ENCODE measurements at places on chromosomes 6 and 20. TPM values are rescaled to one million over a fixed set of nuclear protein-coding genes. Genes with fewer than 3 reads are reported as not detected.

DNA sequence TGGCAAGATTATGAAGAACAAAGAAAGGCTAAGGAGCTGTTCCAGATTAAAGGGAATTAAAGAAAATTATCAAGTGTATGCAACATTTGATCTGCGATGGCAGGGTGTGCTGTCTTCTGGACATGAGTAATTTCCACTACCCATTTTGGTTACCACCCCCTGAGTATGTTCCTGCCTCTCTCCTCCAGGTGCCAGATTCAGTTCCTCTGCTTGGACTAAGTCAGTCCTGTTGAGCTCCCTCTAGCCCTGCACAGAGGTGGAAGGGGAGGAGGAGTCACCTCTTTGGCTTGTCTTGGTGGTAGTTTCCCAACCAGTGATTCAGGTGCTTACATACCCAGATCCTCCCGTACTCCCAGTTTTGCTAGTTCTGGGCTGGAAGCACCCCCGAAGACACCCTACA, 22.2 kb upstream of the SNRPB2 start:
- H3K4me3 ChIP-seq: no peak overlapping the region
- no peaks in the 10 kb centered on the region for H3K36me3 ChIP-seq
- H3K27ac ChIP-seq: no peak overlapping the region
- H3K4me1 ChIP-seq: no peaks in the 10 kb centered on the region
- H3K27me3 ChIP-seq: peaks cover 11% of the 10 kb centered on the region

Gene AIF1
- 0.64 TPM for total RNA-seq

DNA sequence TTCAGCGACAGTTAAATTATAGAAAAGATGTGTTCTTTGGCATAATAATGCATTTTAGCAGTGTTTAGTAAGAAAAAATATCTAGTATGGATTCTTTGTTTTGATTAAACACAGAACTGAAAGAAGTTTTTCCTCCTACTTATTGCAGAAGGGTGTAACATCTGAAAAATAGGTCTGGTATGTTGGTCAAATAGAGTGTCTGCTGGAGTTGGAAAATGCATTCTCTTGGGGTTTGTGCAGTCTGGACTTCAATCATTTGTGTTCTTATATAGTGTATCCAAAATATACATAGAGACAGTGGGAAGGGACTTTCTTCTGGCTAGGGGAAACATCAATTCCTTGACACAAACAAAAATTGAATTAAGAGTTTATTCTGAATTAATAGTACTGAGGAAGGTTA, 132.4 kb upstream of the MAN1A1 start:
- no peak overlapping the region for H3K27ac ChIP-seq
- no peak overlapping the region for H3K4me3 ChIP-seq
- H3K36me3 ChIP-seq: no peaks in the 10 kb centered on the region
- DNase-seq: no peak

Gene WFDC10B
- not detected for total RNA-seq

DNA sequence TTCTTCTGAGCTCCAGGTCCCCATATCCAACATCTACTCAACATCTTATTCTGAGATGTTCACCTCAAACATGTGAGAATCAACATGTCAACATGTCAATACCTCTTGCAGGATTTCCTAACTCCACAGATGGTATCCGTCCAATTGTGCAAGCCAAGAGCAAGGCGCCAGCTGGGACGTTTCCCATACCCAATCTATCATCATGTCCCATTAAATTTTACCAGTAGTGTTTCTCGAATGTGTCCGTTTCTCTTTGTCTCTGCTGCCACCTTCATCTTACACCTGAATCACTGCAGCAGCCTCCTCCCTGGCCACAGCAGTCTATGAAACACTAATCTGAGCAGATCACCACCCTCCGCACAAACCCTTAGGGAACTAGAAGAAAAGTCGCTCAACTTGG, 78.0 kb upstream of the RPS6KA2 start:
- H3K36me3 ChIP-seq: no peaks in the 10 kb centered on the region
- H3K27ac ChIP-seq: no peak overlapping the region
- H3K27me3 ChIP-seq: peaks cover 7% of the 10 kb centered on the region
- no peaks in the 10 kb centered on the region for H3K4me1 ChIP-seq
- H3K4me3 ChIP-seq: no peak overlapping the region

Measured in A673 (cell line).